ENCODE measurements at places on chromosomes 5 and 9. TPM values are rescaled to one million over a fixed set of nuclear protein-coding genes. Genes with fewer than 3 reads are reported as not detected.
A peak's percentile ranks its signal among the peaks of the same experiment; 100 is the strongest.

Gene DAB2IP
- polyA plus RNA-seq, result 0.03 TPM

GRCh38 chr5:139593716-139594319 is 32.7 kb downstream of the UBE2D2 start:
- DNase-seq, result no peak
- H3K4me1 ChIP-seq, result peaks cover 40% of the 10 kb centered on the region
- H3K36me3 ChIP-seq, result peaks cover 4% of the 10 kb centered on the region
- no peak overlapping the region for H3K4me3 ChIP-seq
- H3K27ac ChIP-seq, result peak overlapping the region; percentile 59

GRCh38 chr5:142250119-142250518 is 74.7 kb downstream of the SPRY4 start:
- no peak overlapping the region for H3K27ac ChIP-seq
- no peaks in the 10 kb centered on the region for H3K27me3 ChIP-seq
- no peak for DNase-seq
- H3K4me3 ChIP-seq, result no peak overlapping the region
- H3K36me3 ChIP-seq, result no peaks in the 10 kb centered on the region

Gene NUTM2F
- not detected for polyA plus RNA-seq

Gene TTC1
- polyA plus RNA-seq, result 11.8 TPM

DNA sequence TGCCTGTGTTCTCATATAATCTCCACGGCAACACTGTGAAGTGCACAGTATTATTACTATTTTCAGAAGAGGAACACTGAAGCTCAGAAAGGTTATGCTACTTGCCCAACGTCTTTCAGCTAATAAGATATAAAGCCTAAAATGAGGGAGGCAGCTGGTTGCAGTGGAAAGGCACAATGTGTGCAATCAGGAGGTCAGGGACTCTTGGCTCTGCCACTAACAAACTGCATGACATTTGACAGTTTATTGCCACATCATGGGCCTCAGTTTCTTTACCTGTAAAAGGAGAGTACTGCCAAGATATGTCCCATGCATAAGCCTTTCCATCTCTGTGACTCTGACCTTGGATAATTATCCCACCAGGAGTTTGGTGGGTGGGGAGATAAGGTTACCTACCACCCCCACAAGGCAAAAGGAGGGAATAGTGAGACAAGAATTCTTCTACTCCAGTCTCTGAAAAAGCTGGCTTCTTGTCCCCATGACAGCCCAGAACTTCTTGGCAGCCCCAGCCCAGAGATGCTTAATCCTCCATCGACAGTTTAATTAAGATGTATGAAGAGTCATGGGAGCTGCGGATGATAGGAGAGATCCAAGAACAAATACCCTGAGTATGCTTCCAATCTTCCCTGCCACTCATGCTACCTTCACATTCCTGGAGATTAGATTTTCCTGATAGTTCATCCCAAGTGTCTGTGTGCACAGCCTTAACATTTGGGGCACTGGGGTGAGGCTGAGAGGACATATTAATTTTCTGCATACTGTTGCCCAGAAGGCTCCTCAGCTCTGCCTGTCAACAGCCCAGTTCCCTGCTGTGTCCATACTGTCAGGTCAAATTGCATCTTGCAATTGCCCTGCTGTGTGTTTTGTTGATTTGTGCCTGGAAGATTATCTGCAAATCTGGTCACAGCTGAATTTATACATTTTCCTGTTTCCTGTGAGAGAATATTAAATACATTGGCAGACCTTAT is 271.2 kb downstream of the FAM114A2 start:
- H3K36me3 ChIP-seq, result no peaks in the 10 kb centered on the region
- DNase-seq, result no peak
- no peaks in the 10 kb centered on the region for H3K4me1 ChIP-seq
- H3K4me3 ChIP-seq, result no peak overlapping the region
- H3K27me3 ChIP-seq, result no peaks in the 10 kb centered on the region
- H3K27ac ChIP-seq, result no peak overlapping the region

GRCh38 chr5:135662683-135663082 is 83.9 kb upstream of the CXCL14 start:
- no peak overlapping the region for H3K27ac ChIP-seq
- no peak for DNase-seq
- no peak overlapping the region for H3K4me3 ChIP-seq
- H3K4me1 ChIP-seq, result no peaks in the 10 kb centered on the region

- H3K27ac ChIP-seq, result peak overlapping the region; percentile 81
- peaks cover 15% of the 10 kb centered on the region for H3K4me1 ChIP-seq
- no peaks in the 10 kb centered on the region for H3K27me3 ChIP-seq
- peak overlapping the region; percentile 51 for H3K4me3 ChIP-seq
- no peaks in the 10 kb centered on the region for H3K36me3 ChIP-seq
Measured at GRCh38 chr9:19440823-19441580, 32.2 kb downstream of the ACER2 start.

DNA sequence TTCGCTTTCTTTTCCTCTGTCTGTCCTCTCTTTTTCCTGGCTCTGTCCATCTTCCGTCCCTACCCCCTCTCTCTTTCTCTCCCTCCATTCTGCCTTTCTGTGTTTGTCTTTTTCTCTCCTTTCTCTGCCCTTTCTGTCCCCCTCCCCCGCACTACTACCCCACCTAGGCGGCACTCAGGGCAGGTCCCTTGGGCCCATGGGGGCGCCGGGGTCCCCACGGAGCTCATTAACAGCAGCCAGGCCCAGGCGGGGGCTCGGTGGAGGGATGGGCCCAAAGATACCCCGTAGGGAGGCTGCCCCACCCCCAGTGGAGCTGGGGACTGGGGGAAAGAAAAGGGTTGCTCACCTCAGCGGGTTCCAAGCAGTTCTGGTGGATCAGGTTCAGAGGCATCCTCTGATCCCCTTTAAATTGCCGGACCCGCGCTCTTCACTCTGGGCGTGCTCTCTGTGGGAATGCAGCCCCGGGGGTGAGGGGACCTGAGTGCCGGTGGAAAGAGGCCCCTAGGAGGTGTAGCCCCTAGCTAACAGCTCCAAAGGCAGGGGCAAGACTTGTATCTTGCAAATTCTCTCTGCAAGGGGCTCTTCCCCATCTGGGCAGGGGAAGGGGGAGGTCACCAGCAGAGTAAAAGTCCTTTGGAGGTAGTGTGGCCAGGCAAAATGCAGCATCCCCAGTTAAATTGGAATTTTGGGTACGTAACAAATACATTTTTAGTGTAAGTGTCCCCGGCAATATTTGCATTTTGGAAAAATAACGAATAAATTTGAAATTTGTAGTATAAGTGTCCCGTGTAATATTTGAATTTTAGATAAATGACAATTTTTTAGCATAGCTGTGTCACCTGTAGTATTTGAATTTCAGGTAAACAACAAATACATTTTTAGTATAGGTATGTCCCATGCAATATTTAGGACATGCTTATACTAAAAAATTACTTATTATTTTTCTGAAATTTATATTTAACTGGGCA is 7.4 kb downstream of the LHX2 start:
- DNase-seq, result no peak
- no peak overlapping the region for H3K4me3 ChIP-seq
- H3K27me3 ChIP-seq, result no peaks in the 10 kb centered on the region
- peaks cover 78% of the 10 kb centered on the region for H3K4me1 ChIP-seq

Gene TNC
- not detected for polyA plus RNA-seq

All from B cell (primary cell).